Occipital lobe (tissue), 3 donors: ENCODE measurements at places on chromosomes 2 and 18. TPM values are rescaled to one million over a fixed set of nuclear protein-coding genes. Genes with fewer than 3 reads are reported as not detected.

Gene CYP27A1
- 2.8 TPM for total RNA-seq

DNA sequence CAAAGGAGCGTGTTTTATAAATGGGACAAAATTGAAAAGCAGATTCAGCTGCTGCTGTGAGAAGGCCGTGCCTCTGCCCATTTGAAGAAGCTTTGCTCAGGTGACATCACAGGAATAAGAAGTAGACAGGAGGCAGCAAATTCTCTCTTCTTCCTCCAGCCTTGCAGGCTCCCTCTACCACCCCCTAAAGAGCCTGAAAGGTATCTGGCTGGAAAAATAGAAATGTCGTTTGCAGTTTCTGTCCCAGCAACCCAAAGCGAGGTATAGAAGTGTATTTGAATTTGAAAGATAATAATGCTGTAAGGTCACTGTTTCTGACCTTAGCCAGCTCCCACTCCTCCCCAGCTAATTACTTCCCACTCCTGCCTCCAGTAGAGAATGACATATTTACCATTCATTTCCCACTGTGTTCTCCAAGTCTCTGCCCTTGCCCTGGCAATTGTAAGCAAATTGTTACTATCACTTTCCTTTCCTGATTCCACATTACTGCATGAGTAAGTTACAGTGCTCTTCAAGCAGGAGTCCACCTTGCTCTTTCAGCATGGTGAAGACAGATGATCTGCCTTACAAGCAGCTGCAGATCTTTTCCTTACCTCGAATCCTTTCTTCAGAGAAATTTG, 56.8 kb upstream of the RASGRP3 start:
- no peak for DNase-seq

Gene FKBP7
- 9.5 TPM for total RNA-seq

Gene APCDD1
- 10.3 TPM for total RNA-seq

DNA sequence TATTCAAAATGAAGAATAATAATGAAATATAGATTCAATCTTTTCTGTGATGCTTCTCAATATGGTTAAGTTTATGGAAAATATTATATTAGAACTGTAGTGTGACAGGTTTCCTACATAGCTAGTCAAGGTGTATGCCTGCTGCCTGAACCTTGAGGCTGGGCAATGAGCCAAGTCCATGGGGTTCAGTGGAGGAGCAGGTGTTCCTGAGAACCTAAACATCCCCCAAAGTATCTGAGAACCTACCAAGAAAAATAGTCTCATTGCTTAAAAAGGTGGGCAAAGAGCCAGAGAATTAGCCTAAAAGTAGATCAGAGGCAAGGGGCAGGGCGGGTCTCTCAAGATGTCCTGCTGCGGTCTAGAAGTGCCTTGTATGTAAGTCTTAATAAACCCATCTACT, 185.9 kb upstream of the SPHKAP start:
- no peak for DNase-seq

DNA sequence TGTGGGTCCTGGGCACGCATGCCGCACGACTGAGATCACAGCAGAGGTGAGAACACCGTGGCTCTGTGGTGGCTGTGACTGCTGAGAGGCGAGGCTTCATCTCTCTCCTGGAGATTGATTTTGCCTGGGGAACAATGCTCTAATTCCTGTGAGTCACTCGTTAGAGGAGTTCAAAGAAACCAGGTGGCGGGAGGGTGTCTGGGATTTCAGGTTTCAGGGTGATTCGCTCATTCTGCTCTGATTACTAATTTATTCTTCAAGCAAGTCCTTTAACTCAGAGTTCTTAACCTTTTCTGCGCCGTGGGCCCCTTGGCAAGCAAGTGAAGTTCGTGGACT, 56.3 kb downstream of the GLI2 start:
- DNase-seq: no peak
